Stimulated activated CD8-positive, alpha-beta memory T cell treated with anti-CD3 and anti-CD28 coated beads, Interleukin-7, amount 100 ng/mL, for 1 hour (primary cell): ENCODE measurements at places on chromosomes 4 and X.

DNA sequence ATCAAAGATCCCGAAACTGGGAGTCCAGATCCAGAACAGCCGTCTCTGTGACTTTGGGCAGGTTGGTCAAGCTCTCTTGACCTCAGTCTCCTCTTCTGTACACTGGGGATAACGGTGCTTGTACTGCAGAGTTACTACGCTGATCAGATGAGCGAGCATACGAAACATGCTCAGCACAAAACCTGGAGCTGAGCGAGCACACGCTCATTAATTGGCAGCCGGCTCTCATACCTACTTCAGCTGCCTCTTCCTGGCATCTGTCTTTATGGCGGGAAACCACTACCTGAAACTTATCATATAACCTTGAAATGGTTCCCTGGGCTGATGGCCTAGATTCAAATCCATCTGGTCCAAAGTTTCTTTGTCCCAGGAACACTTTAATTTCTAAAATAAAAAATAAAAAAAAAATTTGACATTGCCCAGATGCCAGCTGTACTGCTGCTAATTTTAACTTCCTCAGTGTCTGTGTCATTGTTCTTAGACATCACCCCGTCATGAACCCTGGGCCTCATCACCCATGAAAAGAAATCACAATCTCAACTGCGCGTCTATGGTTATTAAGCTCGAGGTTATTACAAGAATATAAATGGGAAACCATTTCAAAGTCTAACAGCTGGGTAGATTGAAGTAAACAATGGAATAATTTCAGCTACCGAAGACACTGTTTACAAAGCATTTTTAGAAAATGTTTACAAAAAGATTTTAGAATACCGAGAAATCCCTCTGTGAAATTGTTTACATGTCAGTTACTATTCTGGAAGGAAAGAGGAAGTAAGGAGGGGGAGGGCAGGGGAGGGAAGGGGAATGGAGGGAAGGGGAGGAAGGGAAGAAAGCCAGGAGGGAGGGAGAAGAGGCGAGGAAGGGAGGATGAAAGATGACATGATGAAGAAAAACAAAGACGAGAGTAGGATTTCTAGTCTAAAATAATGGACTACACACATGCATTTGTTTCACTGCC is 49.0 kb downstream of the CRMP1 start:
- DNase-seq: no peak

GRCh38 chr4:8338351-8338961 is 68.9 kb downstream of the HTRA3 start:
- no peak for DNase-seq

GRCh38 chr4:164888096-164888715 is 11.2 kb downstream of the APELA start:
- DNase-seq: no peak

DNA sequence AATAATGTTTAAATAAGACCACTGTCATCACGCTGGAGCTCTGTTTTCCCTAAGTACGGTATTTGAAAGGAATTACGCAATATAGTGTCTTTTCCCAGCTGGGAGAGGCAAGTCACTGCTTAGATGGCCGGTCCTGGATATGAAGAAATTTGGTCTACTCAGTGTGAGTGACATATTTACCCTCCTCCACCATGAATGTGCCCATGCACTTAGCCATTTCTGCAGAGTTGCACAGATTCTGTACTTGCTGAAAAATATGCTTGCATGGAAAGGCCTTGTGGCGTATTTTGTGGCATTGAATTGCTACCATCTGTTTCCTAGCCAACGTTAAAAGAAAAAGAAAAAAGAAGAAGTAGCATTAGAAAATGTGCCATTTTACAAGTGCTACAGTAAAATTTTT is 73.1 kb downstream of the ADGRL3 start:
- no peak for DNase-seq

- no peak for DNase-seq
Measured at GRCh38 chr4:153616006-153616555, 68.0 kb upstream of the TLR2 start.

DNA sequence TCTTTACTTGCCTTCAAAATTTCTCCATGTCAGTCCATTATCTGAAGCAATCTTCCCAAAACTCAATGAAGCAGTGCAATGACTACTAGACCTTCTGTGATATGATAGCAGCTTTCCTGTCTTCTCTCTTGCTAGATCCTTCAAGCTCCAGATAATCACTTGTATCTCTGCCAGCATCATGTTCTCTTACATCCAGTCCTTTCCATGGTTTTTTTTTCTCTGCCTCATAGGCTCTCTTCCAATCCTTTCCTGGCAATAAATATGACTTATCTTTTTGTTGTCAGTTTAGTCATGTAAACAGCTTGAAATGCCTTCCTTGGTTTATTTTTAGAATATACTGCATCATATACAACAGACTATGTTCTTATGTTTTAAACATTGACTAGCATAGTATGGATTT is 193.5 kb downstream of the CFAP299 start:
- no peak for DNase-seq

- DNase-seq: no peak
Measured at GRCh38 chr4:18422685-18423084, 401.1 kb upstream of the LCORL start.

- DNase-seq: no peak
Measured at GRCh38 chrX:17923546-17923945, 62.4 kb upstream of the RAI2 start.

- DNase-seq: peak; percentile 3
Measured at GRCh38 chr4:77158487-77158861, 1.5 kb downstream of the CCNG2 start.

GRCh38 chrX:103704863-103705262 is 5.8 kb upstream of the TMEM31 start:
- no peak for DNase-seq

DNA sequence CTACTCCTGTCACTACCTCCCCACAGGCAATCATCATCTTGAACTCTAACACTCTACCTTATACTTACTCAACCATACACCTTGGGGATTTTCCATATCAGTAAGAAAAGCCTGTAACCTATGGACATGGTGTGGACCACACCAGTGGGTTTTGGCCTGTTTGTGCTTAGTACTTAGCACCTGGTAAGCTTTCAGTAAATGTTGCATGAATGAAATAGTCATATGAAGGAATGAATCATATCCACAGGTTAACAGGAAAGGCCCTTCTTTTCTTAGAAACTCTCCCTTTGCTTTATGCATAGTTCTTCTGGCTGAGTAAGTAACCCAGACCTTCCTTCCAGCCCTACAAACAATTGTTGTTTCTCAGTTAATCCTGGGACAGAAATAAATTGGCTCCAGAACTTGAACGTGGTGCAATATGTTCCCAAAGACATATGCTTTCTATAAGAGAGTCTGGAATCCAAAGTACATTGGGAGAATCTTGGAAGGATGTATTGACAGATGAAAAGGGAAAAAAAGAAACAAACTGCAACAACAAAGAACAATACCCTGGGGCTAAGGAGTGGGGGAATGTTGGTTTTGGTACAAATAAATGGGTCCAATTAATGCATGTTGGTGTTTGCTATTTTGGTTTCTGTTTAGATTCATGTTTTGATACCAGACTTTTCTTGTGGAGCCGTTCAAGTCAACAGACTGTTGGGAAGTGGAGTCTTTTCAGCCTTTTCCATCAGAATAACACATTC is 27.8 kb downstream of the RASL11B start:
- DNase-seq: no peak

DNA sequence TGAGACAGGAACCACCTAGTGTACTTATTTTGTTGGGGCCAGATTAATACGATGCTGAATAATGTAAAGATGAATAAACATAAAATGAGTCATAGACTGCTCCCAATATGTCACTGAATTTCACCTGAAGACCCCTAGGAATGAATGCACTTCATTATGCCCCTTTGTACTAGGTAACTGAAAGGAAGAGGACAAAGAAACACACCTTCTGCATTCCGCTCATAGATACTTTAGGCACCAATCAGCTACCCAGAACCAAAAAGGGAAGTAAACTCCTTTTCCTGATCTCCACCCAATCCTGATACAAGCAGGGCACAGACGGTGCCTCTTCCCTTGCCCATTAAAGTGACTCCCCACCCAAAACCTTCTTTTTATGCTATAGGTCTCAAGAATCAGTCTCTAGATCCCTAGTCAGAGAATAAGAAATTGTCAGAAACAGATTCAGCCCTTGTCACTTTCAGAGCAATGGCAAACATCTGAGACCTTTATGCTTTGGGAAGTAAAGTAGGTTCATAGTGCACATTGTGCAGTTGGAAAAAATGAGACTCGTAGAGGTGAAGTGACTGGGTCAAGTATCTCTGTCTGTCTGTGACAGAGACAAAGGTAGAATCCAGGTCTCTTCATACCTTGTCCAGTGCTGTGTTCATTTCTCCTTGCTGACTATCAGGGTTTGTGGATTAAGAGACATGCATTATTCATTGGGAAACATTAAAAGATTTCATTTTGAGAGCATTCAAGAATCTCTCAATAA is 2.3 kb downstream of the GPR174 start:
- no peak for DNase-seq

DNA sequence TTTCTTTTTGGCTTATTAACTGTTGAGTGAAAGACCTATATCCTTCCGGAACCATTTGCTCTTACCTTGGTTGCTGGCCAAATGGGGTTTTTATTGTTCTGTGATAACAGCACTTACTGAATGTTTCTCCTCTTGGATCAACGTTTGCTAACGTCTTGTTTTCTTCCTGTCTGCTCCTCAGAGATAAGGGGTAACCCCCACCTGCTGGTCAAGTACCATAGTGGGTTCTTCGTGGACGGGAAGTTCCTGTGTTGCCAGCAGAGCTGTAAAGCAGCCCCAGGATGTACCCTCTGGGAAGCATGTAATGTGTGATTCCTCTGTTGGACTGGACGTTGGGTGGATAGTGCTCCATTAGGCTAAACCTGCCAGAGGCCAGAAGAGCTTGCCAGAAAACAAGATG is 15.3 kb downstream of the BMX start:
- DNase-seq: no peak

DNA sequence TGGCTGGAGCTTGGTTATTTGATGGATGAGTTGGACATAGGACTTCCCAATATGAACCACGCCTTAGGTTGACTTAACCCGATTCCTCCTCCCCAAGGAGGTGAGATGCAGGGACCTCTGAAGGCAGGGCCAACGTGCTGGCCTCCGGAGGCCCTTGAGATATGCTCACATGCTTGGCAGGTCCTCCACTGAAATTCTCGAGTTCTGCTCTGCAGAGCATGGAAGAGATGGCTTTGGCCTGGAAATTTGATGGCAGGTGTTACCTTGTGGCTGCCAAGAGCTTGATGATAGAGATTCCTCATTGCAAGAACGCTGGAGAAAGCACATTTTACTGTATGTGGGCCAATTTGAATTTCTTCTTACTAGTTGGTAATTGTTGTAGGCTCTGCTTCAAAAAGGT is 117.4 kb upstream of the LIMCH1 start:
- no peak for DNase-seq

- DNase-seq: no peak
Measured at GRCh38 chr4:150305995-150306394, 227.8 kb downstream of the DCLK2 start.

- DNase-seq: no peak
Measured at GRCh38 chrX:45851434-45851991, 650.8 kb upstream of the DIPK2B start.

DNA sequence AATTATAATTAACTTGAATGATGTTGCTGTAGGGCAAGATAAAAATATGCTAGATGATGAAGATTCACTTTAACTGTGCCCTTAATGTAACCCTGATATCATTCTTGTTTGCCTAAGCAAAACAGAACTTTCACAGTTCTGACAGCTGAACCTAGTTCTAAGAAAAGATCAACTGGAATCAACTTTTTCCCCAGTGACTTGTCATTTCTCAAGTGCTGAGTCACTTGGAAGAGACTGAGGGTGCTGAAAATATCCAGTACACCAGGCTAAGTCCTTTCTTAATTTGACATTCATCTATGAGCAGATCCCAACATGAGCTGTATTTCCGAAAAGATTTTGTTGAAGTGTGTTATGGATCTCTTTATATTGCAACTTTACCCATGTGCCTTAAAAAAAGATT is 140.4 kb downstream of the MID1IP1 start:
- no peak for DNase-seq

DNA sequence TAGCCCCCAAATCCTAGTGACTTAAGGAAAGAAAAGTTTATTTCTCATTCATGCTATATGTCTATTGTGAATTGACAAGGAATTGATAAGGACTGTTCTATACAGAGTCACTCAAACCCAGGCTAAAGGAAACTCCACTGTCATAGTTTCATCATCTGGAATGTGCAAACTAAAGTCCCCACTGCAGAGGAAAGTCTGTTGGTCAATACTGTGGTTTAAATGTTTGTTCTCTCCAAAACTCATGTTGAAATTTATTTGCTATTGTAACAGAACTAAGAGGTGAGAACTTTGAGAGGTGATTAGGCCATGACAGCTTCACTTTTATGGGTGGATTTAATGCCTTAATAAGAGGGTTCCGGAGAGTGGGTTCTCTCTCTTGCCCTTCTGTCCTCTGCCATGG is 149.6 kb downstream of the COX18 start:
- no peak for DNase-seq

DNA sequence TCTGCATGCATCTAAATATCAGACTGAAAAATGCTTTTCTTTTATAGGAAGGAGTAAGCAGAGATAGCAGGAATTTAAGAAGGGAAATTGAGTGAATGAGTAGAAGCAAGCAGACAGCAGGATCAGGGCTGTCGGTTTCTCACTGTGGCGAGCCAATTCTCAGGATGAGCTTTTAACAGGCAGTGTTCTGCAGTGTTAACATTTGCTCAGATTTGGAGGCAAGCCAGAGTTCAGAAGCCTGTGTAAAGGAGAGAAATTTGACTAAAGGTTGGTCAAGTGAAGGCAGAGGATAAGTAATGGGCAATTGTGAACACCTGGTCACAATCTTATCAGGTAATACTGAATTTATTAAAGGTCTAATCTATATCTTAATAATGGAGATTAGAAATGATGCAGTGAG is 133.3 kb upstream of the MAGEB16 start:
- DNase-seq: no peak

GRCh38 chr4:186684889-186685309 is 38.8 kb downstream of the FAT1 start:
- no peak for DNase-seq

- no peak for DNase-seq
Measured at GRCh38 chr4:2991243-2991642, 27.9 kb downstream of the GRK4 start.

- DNase-seq: no peak
Measured at GRCh38 chr4:169279108-169279507, 8.4 kb upstream of the SH3RF1 start.

- DNase-seq: no peak
Measured at GRCh38 chr4:187615972-187616371, 379.6 kb upstream of the ZFP42 start.

DNA sequence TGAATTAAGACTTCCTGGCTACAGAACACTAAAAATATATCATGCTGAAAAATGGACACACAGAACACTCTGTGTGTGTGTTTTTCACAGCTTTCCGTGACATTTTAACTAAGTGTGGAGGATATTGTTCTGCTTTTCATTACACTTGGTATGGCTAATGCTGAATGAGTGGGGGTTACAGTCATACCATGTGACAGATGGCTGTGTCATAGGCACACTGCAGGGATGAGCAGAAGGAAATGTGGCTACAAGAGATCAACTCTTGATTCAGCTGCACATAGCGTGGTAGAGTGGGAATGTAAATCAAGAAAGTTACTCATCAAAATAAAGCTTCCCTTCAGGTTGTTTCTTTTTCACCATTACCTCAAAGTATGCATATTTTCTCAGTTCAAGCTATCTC is 669.8 kb downstream of the IQCM start:
- DNase-seq: no peak

GRCh38 chr4:110518889-110519490 is 43.0 kb downstream of the ENPEP start:
- DNase-seq: no peak

GRCh38 chrX:4572691-4573090 is 859.2 kb upstream of the PRKX start:
- no peak for DNase-seq
